Stimulated activated CD4-positive, alpha-beta T cell treated with anti-CD3 and anti-CD28 coated beads, Interleukin-4, amount 100 ng/mL, for 4 hours (primary cell): ENCODE measurements at places on chromosomes 5 and 9.

GRCh38 chr5:78843436-78843835 lies 141.7 kb downstream of the ARSB start:
- DNase-seq: no peak

- no peak for DNase-seq
Measured at GRCh38 chr9:4339836-4340560, 40.1 kb upstream of the GLIS3 start.

DNA sequence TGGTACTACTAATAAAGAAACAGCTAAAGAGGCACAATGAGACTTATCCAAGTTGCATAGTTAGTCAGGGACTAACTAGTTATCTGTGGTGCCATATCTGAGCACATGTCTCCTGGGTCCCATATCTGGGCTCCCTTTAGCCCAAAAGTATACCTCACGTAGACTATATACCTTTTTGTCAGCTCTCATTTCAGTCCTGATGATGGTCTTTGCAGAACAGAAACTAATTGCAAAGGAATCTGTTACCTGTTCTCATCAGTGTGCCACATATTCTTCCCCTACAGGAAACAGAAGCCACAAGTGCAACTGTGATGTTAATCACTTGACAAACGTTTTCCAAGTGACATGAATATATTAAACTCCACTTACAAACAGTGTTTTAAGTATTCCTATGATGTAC lies 395.2 kb downstream of the KIAA0825 start:
- DNase-seq: no peak

GRCh38 chr5:56466136-56466816 lies 233.1 kb upstream of the ANKRD55 start:
- DNase-seq: no peak

DNA sequence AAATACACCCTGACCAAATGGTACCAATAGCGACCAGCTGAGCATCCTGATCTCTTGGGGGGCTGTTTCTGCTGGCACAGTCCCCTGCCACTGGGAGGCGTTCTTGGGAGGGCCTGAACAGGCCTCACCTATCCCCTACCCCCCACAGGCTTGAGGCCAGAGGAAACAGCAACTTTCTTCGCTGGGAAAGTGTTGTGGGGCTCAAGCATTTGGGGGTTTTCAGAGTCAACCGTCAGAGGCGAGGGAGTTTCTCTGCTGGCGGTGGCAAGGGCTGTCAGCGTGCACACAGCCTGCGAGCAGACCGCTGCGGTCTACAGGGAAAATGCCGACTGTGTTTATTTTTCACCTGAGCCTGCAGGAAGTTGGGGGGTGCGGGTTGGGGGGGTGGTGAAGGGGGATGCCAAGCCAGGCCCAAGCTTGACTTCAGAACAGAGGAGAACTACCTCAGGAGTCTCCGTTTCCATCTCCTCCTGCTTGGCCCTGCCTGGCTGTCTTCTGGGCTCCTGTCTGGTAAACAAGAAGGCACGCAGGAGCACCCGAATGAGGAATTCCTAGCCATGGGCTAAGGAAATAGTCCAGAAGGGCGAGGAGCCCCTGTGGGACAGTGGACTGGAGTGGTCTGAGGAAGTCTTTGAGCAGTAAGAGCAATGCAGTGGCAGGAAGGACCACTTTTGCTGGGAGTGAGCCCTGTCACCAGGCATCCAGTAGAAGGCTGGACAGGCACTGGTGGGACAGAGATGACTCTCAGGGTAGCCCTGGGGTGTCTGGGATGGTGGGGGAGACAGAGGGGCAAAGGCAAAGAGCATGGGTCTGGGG lies 18.1 kb downstream of the TCF7 start:
- DNase-seq: peak; percentile 51

DNA sequence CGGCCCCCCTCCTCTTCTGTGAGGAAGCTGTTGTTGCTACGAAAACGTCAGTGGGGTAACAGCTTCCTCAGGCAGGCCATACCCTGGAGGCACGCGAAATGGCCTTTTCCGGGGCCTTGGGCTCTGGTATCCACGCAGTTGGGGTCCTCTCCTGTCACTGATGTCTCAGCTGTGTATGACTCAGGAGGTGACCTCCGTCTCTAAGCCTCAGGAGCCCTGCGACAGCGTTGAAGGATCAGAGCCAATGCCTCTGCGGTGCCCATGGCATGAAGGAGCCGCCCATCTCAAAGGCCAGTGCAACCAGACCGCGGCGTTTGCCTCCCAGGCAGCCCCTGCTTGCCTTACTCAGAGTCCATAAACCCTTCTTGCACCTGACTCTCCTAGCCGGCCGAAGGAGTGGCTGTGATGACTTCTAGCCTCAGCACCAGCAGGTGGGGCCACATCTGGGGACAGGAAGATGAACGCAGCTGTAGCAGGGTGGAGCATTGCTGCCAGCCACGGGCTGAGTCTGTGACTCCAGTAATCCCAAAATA lies 1.0 kb upstream of the MXD3 start:
- DNase-seq: no peak

DNA sequence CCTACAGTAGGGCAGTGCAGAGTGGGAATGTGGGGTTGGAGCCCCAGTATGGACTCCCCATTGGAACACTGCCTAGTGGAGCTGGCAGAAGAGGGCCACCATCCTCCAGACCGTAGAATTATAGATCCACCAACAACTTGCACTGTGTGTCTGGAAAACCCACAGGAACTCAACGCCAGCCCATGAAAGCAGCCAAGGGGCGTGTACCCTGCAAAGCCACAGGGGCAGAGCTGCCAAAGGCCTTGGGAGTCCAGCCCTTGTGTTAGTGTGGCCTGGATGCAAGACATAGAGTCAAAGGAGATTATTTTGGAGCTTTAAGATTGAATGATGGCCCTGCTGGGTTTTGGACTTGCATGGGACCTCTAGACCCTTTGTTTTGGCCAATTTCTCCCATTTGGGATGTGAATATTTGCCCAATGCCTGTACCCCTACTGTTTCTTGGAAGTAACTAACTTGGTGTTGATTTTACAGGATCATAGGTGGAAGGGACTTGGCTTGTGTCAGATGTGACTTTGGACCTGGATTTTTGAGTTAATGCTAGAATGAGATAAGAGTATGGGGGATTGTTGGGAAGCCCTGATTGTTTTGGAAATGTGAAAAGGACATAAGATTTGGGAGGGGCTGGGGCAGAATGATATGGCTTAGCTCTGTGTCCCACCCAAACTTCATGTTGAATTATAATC lies 266.8 kb downstream of the SEMA5A start:
- DNase-seq: no peak

GRCh38 chr5:147822686-147823491 lies 8.6 kb downstream of the SPINK1 start:
- DNase-seq: peak; percentile 4

DNA sequence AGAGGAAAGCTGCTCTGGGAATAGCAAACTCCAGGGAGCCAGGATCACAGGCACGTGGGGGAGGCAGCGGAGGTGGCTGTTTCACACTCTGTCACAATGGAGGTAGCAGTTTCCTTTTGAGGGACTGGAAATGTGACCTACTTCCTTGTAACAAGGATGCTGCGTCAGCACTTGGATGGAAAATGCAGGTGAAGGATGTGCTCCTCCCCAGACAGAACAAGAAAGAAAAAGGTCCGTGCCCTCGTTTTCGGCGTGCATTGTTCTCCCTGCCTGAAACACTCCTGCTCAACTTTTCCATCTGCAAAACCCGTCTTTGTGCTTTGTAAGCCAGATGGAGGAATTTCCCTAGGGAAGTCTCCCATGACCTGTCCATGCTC lies 55.1 kb upstream of the SH3PXD2B start:
- DNase-seq: no peak

DNA sequence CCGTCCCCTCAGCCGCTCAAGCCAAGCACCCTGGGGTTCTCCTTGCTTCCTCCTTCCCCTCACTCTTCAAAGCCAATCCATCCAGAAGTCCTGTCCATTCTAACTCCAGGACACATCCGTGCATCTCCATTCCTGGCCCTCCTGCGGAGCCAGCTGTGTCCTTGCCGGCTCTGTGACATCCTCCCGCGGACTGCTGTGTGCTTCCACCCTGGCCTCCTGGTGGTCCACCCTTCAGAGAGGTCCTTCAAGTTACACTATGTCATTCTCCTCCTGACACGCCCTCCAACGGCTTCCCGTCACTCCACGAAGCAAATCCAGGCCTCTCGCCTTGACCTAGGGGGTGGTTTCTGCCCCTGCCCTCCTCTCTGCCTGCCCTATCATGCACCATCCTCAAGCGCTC lies 13.0 kb upstream of the SCGB3A1 start:
- DNase-seq: no peak

GRCh38 chr5:121962958-121963357 lies 1.2 kb downstream of the SRFBP1 start:
- no peak for DNase-seq

- no peak for DNase-seq
Measured at GRCh38 chr5:40823459-40823858, 11.6 kb downstream of the RPL37 start.

DNA sequence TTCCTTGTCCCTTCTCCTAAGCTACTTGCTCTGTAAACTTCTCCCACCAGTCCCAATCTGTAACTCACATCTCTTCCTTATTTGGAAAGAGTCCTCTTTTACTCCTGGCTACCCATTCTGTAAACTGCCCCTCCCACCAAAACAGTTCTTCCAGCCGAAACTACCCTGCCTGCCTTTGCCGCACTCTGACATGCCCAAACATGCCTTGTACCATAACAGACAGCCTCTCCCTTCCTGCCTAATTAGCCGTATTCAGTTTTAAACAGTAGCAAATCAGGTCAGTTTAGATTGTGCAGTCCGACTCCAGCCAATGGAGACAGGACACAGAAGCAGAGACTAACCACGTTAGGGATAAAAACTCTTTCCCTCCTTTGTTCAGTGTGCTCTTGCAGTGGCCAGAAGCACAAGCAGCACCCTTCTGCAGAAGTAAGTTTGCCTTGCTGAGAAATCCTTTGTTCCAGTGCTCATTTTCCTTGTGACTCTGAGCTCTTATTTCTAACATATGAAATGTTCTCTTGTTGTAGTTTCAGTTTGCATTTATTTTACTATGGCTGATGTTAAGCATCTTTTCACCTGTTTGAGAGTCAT lies 5.4 kb upstream of the GLT6D1 start:
- no peak for DNase-seq

DNA sequence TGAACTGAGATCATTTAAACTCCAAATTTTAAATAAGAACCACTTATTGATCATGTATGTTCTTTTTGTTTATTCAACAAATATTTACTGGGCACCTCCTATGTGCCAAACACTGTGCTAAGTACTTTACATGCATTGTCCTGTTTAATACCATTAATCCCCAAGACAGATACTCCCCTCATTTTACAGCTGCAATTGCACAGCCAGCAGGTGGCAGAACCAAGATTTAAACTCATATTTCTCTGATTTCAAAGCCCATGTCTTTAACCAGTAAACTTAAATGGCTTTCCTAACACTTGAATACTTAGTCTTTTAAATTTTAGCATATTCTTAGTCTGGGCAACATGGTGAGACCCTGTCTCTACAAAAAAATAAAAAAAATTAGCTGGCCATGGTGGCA lies 43.4 kb upstream of the KIAA1958 start:
- peak; percentile 2 for DNase-seq

DNA sequence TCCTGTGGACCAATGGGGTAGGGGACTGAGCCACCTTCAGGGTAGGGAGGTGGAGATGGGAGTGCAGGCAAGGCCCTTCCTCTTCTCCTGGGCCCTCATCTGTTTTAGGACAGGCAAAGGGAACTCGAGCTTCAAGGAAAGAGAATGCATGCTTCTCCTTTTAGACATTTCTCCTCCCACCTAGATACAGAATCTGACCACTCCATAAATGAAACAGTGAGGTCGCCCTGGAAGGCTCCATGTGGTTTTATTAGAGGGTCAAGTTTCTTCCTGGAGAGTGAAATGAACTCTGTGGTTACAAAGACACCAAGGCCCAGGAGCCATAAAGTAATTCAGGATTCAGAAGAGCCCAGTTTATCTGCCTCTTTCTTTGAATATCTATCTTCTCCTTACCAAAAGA lies 14.9 kb downstream of the LHFPL2 start:
- DNase-seq: no peak

- DNase-seq: no peak
Measured at GRCh38 chr5:3010953-3011763, 259.7 kb upstream of the IRX2 start.

GRCh38 chr9:95809686-95810085 lies 65.8 kb upstream of the ERCC6L2 start:
- no peak for DNase-seq

GRCh38 chr9:109912082-109912582 lies 132.1 kb downstream of the PALM2AKAP2 start:
- DNase-seq: no peak

- DNase-seq: peak; percentile 60
Measured at GRCh38 chr5:177370488-177371119, 12.9 kb downstream of the RGS14 start.

- DNase-seq: no peak
Measured at GRCh38 chr5:63564789-63565188, 397.5 kb downstream of the HTR1A start.

DNA sequence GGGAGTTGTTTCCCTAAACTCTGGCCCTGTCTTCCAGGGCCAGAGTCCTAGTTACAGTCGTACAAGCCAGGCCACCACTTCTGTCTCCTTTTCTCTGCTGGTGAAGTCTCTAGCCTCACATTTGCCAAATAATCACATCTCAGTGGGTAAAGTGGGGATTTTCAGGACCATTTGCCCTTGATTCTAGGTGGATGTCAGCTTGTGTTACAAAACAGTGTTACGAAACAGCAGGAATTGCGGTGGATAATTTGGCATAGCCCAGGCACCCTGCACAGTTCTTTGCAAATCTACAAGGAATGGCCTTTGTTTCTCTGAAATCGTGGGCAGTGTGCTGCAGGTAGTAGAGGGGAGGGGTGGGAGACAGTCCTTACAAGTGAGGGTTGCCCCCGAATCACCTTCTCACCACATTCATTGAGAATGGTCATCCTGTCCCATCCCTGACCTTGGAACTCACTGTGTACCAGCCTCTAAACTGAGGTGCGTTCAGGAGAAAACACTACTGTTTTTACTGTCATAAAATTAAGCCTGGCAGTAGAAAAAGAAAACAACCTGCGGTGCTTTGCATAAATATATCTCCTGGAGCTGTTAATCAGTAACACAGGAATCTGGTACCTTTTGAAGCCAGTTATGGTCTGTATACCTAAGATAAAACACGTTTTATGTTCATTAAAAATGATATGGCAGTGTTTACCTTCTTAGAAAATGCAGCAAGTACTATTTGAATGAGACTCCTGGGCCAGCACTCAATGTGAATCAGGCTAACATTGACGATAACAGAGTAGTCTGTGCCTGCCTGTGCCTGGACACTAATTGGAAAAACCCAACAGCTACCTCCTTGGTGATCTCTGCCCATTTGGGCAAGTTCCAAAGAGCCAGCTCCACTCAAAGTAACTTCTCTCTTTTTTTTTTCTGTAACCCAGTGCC lies 44.3 kb downstream of the CYSTM1 start:
- DNase-seq: no peak
